ENCODE measurements at places on chromosomes 3 and 15.

DNA sequence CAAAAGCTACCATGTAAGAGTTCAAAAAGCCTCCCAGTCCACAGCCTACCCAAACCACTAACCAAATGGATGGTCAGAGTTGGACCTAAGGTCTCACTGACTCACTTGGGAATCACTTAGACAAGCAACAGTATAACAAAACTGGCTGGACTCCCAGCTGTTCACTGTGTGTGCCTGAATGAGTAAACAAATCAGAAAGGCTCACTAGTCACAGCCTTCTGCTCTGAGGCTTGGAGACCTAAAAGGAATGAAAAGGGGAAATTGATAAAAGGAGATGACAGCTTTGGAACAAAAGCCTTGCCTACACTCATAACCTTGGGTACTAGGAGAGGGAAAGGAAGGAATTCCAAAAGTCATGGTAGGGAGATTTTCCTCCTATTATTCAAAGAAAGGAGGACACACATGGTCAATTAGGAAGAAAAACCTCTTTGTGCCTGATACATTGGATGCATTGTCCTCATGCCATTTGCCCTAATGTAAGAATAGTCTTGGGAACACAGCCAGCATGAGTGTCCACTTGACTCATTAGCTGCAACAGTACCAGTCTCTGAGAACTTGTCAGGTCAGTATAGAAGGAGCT lies 92.3 kb downstream of the FRMD5 start:
- no peak for DNase-seq

- DNase-seq, result no peak
Observed at GRCh38 chr3:14148041-14148985, 23.5 kb downstream of the TMEM43 start.

- no peak for DNase-seq
Observed at GRCh38 chr15:77487469-77487842, 66.8 kb downstream of the HMG20A start.

DNA sequence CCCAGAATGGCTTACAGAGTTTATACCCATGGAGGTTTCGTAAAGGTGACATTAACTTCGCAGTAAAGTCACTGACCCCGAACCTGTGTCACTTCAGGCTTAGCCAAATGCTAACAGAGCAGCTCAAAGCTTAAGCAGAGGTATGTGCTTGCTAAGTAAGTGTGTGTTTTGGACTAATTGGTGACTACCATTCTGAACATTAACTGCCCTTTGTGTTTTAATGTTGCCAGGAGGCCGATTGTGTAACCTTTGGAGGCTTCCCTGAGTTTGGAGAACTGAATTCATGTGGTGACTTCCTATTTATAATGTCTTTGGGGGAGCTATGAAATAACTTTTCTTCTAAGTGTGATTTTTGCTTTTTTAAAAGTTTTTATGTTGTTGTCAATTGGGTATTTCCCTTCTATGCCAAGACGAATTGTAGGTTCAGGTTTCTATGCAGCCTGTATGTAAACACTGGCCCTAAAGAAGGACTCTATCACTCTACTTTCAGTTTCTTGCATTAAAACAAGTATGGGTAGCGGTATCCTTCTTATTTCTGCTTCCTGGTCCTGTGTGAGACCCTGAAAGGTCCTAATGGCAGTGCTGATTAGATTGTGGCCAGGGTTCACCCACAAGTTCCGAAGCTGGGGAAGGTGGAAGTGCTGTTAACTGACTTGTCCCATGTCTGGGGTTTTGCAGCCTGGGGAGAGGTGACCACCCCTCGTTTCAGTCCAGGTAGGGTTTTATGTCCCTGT lies 86.3 kb downstream of the IGF1R start:
- no peak for DNase-seq

- no peak for DNase-seq
Observed at GRCh38 chr3:55692957-55693558, 206.0 kb upstream of the WNT5A start.

GRCh38 chr3:60001369-60001768 lies 951.5 kb upstream of the CFAP20DC start:
- DNase-seq, result no peak

DNA sequence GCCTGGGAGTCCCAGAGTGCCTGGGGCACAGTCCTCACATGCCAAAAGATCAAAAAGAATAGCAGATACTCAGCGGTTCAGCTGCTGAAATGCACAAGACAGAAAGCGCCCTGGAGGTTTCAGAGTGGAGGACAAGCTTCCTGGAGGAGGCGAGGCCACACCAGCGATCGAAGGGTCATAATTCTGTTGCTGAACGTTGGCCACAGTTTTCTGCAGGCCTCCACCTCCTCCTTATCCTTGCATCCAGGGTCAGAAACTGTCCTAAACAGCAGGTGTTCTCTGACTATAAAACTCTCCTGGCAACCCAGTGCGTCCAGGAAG lies 220.3 kb upstream of the LINGO1 start:
- DNase-seq, result no peak

DNA sequence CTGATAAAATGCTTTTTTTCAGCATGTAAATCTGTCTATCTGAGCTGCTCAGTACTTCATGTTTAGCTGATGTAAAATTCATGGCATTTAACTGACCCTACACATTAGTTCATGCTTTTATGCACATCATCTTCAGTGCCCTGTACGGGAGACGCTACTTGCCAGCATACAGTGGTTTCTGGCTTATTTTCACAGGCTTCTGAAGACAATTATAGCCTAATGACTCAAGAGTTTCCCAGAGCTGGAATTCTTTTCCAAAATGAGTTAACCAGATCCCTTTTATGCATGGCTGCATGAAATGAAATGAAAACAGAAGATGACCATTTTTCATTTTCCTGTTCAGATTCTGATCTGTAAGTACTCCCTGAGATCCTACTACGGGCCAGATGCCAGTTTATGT lies 1061.5 kb downstream of the ROBO2 start:
- no peak for DNase-seq

GRCh38 chr3:14235003-14235911 lies 56.6 kb downstream of the LSM3 start:
- DNase-seq, result no peak

DNA sequence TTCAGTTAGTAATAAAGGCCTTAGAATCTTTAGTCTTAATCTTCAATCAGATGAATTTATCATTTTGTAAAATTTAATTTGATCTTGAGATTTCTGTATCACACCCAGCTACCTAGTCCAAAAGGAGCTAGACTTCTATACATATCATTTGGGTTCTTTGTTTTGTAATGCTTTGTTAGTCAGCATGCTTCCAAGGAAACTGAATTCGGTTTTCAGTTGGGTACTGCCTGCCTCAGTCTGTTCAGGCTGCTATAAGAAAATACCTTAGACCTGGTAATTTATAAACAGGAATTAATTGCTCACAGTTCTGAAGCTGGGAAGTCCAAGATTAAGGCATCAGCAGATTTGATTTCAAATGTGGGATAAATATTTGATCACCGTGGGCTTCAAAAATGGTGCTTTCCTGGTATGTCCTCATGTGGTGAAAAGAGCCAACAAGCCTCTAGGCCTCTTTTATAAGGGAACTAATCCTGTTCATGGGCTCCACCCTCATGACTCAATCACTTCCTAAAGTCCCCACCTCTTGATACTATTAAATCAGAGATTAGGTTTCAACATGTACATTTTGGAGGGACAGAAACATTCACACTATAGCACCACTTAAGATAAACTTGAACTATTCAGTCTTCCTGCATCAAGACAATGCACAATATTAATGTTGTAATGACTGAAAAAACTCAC lies 800.7 kb downstream of the NAALADL2 start:
- no peak for DNase-seq

DNA sequence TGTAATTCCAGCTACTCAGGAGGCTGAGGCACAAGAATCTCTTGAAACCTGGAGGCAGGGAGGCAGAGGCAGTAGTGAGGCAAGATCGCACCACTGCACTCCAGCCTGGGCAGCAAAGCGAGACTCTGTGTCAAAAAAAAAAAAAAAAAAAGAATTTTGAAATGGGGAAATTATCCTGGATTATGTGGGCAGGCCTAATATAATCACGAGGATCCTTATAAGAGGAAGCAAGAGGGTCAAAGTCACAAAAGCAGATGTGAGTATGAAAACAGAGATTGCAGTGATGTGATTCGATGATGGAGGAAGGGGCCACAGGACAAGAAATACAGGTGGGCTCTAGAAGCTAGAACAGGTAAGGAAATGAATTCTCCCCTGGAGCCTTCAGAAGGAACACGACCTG lies 159.6 kb downstream of the LEKR1 start:
- no peak for DNase-seq

- no peak for DNase-seq
Observed at GRCh38 chr3:132721479-132722164, 587 bp downstream of the NPHP3 start.

DNA sequence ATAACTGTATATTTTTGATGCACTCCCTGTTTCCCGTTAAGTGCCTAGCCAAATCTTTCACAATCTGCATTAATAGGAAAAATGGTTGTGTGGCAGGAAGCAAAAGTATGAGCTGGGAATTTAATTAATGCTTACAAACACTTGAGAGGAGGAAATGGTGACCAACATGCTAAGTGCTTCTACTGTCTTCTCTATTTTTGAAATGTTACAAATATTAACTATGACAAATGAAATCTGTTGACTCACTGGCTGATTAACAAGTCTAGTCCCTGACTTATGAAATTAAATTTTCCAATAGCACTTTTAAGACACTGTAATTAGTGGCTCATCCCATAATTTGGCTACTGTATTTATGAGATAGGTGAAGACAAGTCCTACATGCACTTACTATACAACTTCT lies 446.9 kb upstream of the DPPA4 start:
- no peak for DNase-seq

- no peak for DNase-seq
Observed at GRCh38 chr3:172751175-172751704, 714 bp downstream of the ECT2 start.

DNA sequence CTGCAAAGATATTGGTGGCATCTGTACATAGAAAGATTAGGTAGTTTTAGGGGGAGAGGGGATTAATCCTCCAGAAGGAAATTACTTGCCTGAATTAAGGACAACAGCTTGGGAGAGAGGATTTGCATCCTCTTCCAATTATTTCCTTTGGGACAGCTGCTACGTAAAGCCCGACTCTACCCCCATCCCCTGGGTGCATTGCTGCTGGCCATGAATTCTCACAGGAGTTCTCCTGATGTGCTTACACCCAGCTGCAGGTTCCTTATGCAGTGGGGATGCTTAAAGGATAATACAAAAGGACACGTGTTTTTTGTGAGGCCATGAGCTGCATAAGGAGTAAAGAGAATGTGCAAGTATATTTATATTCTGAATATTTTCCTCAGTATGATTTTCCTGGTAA lies 132.3 kb downstream of the VPS8 start:
- DNase-seq, result no peak

DNA sequence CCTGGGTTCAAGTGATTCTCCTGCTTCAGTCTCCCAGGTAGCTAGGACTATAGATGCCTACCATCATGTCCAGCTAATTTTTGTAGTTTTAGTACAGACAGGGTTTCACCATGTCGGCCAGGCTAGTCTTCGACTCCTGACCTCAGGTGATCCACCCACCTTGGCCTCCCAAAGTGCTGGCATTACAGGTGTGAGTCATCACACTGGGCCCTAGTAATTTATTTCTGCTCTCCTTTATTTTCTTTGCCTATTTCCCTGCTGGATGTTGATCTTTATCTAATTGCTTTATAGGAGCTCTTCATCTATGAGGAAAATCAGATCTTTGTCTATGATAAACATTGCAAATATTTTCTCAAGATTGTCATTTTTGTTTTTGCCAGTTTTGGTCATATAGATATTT lies 31.7 kb downstream of the UQCC5 start:
- DNase-seq, result no peak

DNA sequence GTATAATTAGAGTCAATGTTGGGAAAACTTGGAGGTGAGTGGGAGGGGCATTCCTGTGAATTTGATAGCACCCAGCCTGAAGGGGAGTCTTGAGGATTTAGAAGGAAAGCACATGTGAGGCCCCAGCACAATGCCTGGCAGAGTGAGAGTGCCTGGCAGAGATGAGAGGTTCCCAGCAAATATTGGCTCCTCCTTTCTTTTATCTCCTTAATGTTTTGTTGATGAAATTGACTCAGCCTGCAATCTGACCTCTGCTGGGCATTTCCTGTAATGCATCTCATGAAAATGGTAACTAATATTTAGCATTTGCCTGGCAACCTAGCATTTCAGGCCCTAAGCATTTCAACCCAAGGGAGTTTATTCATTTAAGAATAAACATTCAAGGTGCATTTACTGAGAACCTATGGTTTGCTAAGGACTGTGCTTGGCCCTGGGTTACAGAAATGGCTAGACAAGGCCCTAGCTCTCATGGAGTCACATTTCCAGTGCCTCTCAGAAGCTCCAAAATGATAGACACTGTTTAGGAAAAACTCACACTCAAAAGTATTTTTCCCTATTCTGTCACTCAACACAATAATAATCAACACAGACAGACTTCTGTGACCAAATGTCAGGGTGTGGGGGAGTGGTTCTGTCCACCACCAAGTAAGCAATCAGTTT lies 19.0 kb downstream of the PDHB start:
- no peak for DNase-seq

DNA sequence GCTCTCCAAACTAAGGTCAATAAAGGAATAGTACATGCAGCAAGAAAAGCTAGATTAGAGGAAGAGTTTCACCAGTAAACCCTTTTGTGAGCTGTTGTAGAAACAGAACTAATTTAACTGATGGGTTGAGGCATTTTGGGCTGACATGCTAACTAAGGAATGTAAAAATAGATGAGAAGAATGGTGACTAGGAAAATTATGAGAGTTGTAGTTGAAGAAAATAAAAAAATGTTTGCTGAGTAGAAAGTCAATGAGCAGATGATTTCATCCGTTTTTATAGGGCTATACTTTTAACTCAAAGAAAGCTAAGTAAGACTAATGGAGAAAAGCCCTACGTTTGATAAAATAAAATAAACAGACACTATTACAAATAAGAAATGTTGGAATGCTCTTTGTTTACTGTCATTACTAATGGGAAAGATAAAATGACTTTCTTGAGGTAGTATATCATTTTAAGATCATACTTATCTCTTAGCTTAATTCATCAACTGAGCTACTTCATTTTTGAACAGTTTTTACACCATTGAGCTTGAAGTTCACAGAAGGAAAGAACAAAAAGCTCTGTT lies 209.4 kb upstream of the DPH6 start:
- DNase-seq, result no peak

- DNase-seq, result no peak
Observed at GRCh38 chr3:28240441-28240840, 978 bp upstream of the CMC1 start.

- DNase-seq, result no peak
Observed at GRCh38 chr15:26013981-26014380, 150.9 kb upstream of the ATP10A start.

Measured in activated naive CD8-positive, alpha-beta T cell treated with anti-CD3 and anti-CD28 coated beads, Interleukin-2, amount 10 ng/mL, durations not matched to agents 7 days and 5 days (primary cell).